SJCRH30 (cell line): ENCODE measurements at places on chromosomes 16 and 17. TPM values are rescaled to one million over a fixed set of nuclear protein-coding genes. Genes with fewer than 3 reads are reported as not detected.

Gene LASP1
- 36.7 and 38.8 TPM in 2 replicates for total RNA-seq

Gene GJD3
- not detected in 2 replicates for total RNA-seq

Gene ABR
- 5.6 and 7.0 TPM in 2 replicates for total RNA-seq

DNA sequence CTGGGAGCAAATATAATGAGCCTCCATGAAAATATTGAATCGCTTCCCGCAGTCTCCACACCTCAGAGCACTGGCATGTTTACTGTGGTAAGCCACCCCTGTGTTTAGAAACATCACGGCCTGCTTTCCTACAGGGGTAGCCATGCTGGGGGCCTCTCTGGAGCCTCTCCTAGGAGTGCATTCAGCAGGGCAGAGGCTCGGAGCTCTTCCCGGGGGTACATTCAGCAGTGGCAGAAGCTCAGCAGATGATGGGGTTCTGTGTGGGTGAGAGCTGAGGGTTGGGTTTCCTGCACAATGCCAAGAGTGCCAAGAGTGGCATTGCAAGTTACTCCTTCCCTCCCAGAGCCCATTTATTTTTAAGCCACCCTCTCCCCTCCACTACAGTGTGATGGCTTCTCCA lies 386.6 kb downstream of the SEC14L1 start:
- DNase-seq = no peak

DNA sequence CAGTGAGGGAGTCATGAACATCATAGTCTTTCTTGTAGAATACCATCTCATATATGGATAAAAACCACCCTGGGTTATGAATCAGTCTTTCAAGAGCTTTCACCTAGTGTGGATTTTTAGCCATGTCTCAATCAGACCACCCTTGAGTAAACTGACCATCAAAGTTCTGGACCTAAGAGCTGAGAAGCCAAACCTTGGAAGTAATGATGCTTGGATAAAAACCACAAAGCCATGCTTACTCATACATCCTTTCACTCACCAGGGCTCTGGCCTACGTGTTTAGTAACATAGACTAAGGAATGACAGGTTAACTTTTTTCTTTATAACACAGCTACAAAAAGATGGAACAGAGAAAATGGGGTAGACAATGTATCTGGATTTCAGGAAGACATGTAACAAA lies 167.2 kb downstream of the STX8 start:
- no peak for DNase-seq

DNA sequence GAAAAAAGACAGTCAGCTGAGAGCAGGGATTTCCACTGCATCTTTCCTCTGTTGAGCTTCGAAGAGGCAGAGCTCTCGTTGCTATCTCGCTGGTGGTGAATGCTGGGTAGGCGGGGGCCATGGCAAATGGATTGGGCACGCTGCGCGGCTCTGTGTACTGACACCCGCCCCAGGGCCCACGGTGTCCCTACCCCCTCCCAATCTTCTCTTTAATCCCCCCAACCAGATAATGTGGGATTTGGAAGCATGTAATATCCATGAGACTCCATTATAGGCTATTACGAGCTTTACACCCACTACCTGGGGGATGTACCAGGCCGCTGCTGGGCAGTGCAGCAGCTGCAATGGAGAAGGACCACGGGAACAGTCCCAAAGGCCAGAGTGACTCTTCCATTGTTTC lies 8.3 kb downstream of the PIPOX start:
- peak; percentile 99 for DNase-seq

Gene MPG
- total RNA-seq = 37.8 and 47.2 TPM in 2 replicates

Gene FBXW10
- 0.15 and 0.20 TPM in 2 replicates for total RNA-seq

Gene MYLK3
- total RNA-seq = 0.25 and 0.26 TPM in 2 replicates

DNA sequence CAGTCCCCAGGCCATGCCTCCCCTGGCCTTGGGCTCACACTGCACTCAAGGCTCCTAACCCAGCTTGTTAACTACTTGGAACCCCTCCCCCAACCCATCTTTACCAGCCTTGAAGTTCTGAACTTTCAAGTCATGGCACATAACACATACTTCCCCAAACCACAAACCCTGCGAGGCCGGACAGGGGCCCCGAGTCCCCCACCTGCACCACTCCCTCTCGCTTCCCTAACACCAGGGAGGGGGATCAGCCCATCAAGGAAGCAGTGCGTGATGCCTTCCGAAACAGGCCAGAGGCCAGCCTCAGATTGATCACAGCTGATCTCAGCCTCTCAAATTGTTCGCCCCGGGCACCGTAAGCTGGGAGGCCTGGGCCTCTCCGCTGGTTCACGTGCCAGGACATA lies 3.0 kb upstream of the NLRC3 start:
- no peak for DNase-seq

DNA sequence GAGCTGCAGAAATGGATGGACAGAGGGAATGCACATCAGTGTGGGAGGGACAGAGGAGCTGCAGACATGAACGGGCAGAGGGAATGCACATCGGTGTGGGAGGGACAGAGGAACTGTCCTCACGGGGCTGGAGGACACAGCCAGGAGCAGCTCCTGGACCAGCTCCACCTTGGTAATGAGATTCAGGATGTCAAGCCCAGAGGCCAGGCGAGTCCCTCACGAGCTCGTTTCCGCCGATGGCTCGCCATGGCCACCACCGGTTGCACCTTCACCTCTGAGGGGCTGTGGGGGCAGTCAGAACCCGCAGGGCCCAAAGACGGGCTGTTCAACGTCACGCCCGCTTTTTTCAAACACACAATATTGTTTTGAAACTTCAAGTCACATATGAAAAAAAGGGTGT lies 56.2 kb downstream of the RPH3AL start:
- DNase-seq = no peak

DNA sequence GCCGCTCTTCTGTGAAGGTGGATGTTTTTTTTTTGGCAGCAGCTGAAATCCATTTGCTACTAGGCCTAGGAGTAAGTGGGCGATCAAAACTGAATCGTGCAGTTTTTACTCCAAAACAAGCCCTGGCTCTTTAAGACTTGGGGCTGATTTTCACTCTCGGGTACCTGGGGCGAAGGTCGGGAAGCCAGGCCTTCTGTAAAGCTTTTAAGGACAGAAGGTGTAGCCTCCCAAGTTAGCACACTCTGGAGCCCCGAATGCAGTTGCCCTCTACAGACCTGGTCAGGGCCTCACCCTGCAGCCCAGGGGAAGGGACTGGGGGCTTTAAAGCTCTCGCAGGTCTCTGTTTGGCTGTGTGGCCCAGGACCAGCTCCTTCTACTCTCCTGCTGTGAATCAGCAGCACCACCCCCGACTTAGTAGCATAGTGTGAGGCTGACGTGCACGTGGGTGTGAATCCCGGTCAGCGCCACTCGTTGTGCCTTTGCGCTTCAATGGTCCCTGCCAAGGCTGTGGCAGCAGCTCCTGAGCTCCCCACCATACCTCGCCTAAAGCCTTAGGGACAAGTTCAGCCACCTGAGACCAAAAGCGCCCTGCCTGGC lies 49.9 kb downstream of the TMEM235 start:
- no peak for DNase-seq

GRCh38 chr17:35083071-35083470 lies 19.6 kb upstream of the RFFL start:
- DNase-seq = no peak

DNA sequence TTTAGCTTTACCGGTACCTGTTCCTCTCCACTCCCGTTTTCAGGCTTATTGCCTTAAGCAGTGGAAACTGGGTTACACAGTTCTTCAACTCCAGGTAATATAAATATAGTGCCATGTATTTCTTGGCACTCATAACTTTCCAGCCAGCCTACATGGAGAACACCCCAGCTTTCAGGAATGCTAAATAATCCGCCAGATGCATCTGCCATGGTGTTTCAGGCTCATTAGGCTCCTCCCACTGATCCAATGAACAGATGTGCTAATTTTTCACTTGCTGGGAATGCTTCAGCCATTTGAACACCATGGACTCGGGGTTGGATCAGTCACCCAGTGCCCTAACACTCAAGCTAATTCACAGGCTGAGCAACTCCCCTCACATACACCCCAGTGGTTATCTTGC lies 4.6 kb downstream of the ANKFN1 start:
- DNase-seq = no peak

GRCh38 chr17:8818047-8818446 lies 18.9 kb upstream of the MFSD6L start:
- DNase-seq = no peak

GRCh38 chr16:66523861-66524354 lies 26.0 kb downstream of the TK2 start:
- no peak for DNase-seq

Gene C16orf86
- 0.81 and 0.96 TPM in 2 replicates for total RNA-seq

Gene PRR35
- total RNA-seq = not detected in 2 replicates

Gene UBE2I
- total RNA-seq = 163 and 181 TPM in 2 replicates

DNA sequence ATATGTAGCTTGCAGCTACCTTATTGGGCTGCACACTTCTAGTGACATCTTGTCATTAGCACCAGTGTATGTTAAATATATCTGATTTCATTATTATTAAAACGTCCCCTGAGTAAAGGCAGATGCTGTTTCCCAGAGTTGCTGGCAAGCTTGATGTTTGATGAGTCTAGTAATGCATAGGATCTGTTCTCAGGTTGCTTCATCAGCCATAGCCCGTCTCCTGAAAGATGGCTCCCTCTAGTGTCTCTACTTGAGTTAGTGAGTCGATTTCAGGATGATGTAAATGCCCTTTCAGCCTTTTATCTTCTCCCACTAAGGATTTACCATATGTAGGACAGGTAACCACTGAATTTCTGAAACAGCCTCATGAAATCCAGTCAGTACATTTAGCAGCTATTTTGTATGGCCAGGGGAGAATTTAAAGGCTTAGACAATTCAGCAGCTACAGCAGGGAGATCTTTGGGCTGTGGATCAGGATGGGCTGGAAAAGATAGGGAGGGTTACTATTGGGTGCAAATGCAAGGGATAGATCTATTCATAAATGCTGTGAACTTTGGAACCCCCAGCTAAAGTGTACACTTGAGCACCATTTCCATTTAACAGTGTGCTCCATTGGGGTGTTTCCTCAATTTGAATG lies 376.3 kb downstream of the CNTNAP4 start:
- peak; percentile 44 for DNase-seq

Gene ATP2A1
- 21.8 and 24.8 TPM in 2 replicates for total RNA-seq

DNA sequence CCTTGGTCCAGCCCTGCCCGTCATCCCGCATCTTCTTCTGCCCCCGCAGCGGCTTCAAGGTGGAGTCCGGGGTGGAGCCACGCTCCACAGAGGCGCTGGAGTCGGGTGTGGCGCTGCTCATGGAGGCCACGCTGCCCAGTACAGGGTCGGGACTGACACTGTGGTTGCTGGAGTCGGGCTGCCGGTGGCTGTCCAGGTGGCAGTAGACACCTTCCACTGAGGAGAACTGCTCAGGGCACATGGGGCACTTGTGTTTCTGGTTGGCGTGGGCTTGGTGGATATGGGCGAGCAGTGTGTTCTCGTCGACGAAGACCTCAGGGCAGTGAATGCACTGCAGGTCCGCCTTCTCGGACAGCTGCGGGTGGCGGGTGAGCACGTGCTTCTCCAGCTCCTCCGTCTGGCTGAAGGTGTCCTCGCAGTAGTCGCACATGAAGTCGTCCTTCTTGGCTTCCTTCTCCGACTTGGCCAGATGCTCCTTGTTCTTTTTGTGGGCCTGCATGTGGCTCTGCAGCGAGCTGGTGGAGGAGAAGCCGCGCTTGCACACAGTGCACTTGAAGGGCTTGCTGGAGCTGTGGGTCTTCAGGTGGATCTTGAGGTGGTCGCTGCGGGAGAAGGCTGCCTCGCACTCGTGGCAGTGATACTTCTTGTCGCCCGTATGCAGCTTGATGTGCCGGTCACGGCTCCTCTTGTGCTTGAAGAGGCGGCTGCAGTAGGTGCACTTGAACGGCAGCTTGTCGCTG lies 217.8 kb downstream of the ZNF423 start:
- no peak for DNase-seq

DNA sequence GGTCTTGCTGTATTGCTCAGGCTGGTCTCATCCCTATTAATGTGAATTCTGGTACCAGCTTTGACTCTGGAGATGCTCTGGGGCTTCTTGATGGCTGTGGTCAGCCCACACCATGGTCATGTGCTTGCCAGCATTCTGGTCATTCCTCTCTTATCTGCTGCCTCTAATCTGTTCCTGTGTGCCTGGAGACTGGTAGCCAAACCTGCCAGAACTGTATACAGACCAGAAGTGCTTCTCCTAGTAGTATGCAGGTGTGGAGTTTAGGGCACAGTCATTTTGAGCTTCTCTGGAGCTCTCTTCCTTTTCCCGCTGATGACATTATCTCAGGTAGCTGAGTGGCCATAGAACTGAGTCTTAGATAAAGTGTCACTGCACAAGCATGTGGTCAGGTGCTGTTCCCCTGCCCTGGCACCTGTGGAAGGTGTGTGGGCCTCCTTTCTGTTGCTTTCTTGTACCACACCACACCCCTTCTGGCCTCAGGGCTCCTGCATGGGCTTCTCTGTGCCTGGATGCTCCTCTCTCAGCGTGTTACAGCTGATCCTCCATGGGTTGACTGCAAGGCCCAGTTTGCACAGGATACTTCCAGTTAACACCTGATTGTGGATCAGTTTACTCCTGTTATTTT lies 162.7 kb downstream of the SPECC1 start:
- no peak for DNase-seq

GRCh38 chr16:4586291-4586690 lies 28.4 kb downstream of the UBALD1 start:
- DNase-seq = peak; percentile 35

- DNase-seq = no peak
Observed at GRCh38 chr16:47581114-47581513, 120.0 kb downstream of the PHKB start.

Gene CD79B
- total RNA-seq = 0.48 and 1.2 TPM in 2 replicates

- no peak for DNase-seq
Observed at GRCh38 chr16:3389663-3390338, 11.0 kb downstream of the ZSCAN32 start.

GRCh38 chr16:84450176-84450865 lies 54.1 kb downstream of the MEAK7 start:
- DNase-seq = no peak
